GOT3 (cell line): ENCODE measurements at places on chromosomes 12 and 14.

DNA sequence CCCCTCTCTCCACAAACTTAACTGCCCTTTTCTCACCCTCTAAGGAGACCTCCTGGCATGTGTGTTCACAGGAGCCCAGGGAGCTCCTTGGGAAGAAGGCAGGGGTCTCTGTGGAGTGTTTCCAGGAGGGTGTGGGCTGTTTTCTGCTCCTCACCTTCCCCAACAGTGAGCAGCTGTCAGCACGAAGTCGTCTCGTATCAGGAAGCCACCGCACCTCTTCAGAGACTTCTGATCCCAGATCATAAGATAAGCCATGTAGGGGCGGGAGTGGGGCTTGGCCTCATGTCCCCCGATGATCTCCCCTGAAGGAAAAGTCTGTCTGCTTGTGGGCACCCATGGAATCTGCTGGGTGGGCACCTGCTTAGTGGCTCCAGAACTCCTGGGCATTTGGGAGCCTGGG is 1.2 kb downstream of the GZMB start:
- DNase-seq: no peak

- no peak for DNase-seq
These were observed 132.2 kb downstream of the ANO4 start for GRCh38 chr12:100926669-100927248.

- DNase-seq: no peak
These were observed 6.2 kb upstream of the OAS1 start for GRCh38 chr12:112900298-112901145.

DNA sequence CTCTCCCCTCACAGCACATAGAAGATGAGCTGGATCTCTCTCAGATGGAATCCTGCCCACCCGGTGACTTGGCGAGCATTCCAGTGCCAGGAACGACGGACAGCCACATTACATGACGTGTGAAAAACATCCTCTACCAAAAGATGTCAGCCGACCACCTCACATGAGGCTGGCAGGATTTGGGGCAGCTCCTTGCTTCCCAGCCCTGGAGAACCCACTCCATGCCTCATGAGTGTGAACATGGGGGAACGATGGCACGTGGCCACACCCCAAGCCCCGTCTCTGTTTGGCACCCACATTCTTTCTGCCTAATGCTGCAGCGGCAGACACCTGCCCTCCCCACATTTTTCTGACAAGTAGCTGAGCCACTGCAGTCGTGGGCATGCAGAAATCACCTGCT is 202.5 kb downstream of the CALM1 start:
- no peak for DNase-seq

DNA sequence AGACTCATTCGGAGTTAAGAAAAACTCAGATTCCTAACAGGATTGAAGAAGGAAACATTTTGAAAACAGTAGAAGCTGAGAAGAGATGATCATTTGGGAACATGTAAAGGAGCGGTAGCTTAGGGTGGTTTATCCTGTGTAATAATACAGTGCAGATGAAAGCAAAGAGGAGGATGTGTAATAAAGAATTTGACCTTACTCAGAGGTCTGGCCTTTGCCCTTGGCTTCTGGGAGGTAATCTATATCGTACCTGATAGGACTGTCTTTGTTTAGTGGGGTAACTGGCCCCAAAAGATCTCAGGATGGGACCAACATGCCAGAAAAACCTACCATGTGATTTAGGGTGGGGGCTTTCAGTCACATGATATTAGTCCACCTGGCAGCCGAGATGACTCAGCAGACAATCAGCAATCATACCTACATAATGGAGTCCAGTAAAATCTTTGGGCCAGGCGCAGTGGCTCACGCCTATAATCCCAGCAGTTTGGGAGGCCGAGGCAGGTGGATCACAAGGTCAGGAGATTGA is 23.3 kb upstream of the KLHL42 start:
- no peak for DNase-seq

GRCh38 chr12:75058228-75058627 is 151.4 kb downstream of the KCNC2 start:
- DNase-seq: no peak
